ENCODE measurements at places on chromosomes 16 and 17.

- DNase-seq, result no peak
Observed at GRCh38 chr16:69644790-69645189, 79.0 kb downstream of the NFAT5 start.

- no peak for DNase-seq
Observed at GRCh38 chr16:15990902-15991301, 41.5 kb downstream of the ABCC1 start.

DNA sequence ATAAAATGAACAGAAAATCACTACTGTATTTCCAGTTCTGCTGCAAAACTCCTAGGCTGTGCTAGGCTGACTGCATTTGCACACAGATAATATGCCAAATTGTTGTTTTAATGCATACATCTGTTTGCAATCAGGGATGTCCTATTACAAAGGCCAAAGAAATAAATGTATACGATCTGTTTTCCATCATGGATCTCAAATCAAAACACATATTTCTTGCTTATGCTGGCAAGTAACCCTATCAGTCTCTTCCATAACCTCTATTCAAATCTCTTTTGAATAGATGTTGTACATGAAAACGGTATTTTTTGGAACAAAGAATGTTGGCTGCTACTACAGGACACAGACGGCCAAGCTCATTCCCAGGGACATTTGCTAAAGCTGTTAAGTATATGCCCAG lies 56.6 kb downstream of the DUSP14 start:
- no peak for DNase-seq

DNA sequence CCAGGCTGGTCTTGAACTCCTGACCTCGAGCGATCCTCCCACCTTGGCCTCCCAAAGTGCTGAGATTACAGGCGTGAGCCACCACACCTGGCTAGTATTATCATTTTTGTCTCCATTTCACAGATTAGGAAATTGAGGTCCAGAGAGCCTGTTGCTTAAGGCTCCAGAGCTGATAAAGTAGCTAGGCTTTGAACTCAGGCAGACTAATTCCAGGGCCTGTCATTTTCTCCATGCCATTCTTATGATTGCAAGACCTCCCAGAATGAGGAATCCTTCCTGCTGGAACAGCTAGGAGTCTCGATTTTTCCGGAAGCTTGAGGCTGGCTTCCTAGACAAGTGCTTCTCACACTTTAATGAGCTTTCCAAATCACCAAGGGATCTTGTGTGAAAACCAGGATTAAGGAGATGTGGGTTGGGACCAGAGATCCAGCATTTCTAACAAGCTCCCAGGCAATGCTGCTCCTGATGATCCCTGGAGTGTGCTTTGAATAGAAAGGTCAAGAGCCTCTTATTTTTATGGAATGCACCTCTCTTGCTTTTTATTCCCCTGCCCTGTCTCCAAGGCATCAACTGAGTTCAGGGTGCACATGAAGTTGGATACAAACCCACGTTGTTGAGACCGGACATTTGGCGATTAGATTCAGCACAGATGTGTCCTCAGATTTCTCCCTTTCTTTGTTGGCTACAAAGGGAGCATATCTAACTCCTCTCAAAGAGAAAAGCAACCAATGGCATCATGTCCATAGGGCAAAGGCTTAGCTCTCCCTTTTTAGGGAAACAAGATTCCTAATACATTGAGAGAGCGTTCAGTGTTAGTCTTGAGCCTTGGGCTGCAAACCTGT lies 40.3 kb upstream of the FAM20A start:
- no peak for DNase-seq

DNA sequence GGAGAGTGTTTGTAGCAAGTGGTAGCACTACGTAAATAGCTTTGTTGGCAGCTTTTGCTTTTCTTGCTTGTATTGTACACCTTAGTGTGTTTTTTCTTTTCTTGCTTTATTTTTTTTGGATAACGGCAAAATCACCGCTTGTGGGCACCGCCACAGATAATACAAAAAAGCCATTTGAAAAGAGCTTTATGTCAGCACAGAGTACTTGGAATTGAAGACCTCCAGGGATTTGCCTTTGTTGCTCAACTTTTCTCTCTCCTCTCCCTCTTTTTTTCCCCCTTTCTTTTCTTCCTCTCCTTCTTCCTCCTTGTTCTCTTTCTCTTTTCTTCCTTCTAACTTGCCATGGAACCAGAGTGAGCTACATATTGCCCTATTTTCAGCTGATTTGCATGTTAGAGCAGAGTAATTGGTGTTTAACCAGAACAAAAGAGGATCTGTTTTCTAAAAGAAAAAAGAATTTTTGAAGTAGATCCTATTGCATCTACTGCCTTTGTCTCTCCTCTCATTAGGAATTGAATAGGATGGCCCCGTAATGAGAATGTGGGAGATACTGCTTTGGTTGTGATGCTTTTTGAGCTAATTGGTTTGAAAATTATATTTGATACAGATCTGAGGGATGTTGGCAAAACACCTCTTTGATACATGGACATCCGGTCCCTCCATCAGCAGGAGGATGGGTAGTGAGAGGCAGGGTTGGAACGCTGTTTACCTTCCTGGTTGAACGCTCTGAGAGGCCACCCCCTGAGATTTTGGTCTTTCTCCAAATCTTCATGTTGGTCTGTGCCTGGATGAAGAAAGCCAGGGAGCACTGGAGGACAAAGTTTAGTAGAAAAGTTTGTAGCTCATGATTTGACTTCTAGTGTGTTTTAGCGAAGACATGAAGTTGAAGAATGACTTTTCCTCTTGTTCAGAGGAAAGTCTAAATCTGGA lies 85.6 kb downstream of the MSI2 start:
- DNase-seq, result no peak

- no peak for DNase-seq
Observed at GRCh38 chr16:84765616-84766580, 53.9 kb upstream of the CRISPLD2 start.

GRCh38 chr17:50350733-50351132 lies 4.8 kb downstream of the XYLT2 start:
- DNase-seq, result no peak

DNA sequence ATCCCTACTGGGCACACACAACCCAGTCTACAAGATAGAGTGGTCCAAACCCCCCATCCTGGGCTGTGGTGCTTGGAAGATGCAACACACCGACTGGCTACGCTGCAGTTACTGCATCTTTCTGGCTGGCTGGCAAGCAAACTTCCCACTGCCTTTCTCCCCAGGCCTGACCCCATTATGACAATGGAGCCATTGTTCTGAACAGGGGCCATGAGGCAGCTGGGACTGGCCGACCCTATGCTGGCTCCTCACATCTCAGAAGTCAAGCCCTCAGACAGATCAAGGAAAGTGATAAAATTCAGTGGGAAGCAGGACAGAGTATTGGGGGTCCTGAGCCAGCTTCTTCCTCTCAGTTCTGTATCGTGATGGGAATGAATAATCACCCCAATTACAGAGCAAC lies 364.1 kb upstream of the ASIC2 start:
- no peak for DNase-seq

GRCh38 chr17:46790216-46790615 lies 28.3 kb downstream of the WNT3 start:
- no peak for DNase-seq

GRCh38 chr16:2610781-2611498 lies 71.4 kb upstream of the KCTD5 start:
- DNase-seq, result no peak

DNA sequence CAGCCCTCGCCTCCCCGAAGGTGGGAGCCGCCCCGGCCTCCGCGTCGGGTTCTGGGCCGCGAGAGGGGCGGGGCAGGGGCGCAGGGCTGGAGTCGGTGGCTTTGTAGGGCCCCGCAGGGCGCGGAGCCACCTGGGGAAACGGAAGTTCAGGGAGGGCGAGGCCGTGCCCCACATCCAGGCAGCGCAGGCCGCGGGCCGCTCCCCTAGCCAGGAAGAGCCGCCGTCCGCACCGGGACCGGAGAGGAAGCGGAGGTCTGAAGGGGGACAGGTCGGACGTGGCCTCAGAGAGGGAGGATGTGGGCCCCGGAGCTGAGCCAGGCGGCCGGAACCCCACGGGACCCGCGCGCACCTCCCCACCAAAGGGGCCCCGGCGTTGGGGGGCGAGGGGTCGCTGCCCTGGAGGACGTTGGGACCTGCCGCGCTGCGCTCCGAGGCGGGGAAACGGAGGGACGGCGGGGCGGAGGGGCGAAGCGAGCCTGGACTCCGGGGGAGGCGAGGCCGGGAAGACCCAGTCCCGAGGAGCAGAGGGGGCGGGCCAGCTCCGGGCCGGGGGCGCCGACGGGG lies 482 bp upstream of the SLC16A3 start:
- DNase-seq, result no peak

- DNase-seq, result peak; percentile 50
Observed at GRCh38 chr17:1617620-1618174, 10.9 kb downstream of the SLC43A2 start.

- no peak for DNase-seq
Observed at GRCh38 chr17:33873201-33873617, 381.9 kb upstream of the CCL2 start.

DNA sequence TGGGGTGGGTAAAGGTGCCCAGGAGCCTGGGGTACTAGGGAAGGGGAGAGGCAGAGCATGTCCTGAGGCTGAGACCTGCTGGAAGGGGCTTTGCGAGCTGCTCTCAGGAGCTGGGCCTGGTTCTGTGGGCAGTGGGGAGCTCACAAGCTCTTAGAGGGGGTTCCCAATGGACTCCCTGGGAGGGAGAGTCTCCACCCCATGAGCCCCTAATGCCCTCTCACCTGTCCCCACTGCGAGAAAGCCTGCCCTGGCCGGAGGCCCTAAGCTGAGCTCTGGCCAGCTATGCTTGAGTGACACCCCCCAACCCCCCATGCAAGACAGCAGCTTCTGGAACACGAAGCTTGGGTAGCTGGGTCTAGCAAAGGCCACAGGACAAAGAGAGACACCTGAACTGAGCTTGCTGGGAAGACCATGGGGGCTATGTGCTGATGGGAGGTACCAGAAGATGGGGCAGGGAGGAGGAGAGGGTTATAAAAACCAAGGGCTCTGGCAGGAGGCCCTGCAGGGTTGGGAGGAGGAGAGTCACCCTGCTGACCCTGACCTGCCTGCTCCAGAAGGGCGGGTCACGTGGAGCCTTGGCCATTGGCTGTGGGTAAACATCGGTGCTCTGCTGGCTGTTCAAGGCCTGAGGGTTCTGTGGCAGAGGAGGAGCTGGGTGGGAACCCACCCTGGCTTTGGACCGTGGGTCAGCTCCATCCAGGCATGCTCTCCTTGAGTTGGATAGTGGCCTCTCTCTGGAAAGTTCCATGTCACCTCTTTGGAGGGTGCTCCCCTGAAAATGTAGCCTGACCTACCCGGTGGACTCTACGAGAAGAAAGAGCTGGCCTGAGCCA lies 106.7 kb downstream of the RAB11FIP4 start:
- no peak for DNase-seq

- DNase-seq, result no peak
Observed at GRCh38 chr16:88472069-88472468, 19.0 kb downstream of the ZFPM1 start.

GRCh38 chr17:59783221-59784047 lies 76.0 kb downstream of the VMP1 start:
- DNase-seq, result no peak

DNA sequence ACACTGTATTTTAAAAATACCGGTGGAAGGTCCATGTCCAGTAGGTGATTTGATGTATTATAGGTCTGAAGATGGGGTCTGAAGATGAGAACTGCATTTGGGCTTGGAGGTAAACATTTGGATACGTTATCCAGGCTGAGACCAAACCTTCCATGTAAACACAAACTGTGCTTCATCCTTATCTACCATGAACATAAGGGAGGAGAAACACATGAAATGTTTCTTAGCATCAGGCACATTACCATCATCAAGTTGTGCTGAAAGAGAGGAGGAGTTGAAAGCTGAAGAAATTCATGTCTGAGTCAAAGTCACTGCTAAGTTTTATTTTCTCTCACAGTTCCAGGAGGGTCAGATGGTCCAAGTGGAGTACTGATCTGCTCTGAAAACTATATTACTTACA lies 11.4 kb downstream of the SF3B3 start:
- DNase-seq, result no peak

GRCh38 chr17:32516940-32517701 lies 30.3 kb downstream of the CDK5R1 start:
- DNase-seq, result no peak

DNA sequence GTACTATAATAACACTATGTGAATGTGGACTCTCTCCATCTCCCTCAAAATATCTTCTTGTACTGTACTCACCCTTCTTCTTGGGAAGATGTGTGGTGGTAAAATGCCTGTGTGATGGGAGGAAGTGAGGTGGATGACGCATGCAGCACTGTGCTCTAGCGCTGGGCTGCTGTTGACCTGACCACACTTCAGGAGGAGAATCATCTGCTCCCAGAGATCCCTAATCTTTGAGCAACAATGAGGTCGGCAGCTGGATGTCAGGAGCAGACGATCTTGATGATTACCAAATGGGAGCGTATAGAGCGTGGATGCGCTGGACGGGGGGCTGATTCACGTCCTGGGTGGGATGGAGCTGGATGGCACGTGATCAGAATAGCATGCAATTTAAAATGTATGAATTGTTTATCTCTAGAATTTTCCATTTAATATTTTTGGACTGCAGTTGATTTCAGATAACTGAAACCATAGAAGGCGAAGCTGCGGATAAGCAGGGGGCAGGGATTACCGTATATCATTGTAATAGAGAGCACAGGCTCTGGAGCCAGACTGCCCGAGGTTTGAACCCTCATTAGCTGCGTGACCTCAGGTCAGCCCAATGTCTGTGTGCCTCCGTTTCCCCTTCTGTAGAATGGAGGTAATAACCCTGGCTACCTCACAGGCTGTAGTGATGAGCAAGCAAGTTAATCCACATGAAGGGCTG lies 23.7 kb upstream of the CYLD start:
- DNase-seq, result no peak

DNA sequence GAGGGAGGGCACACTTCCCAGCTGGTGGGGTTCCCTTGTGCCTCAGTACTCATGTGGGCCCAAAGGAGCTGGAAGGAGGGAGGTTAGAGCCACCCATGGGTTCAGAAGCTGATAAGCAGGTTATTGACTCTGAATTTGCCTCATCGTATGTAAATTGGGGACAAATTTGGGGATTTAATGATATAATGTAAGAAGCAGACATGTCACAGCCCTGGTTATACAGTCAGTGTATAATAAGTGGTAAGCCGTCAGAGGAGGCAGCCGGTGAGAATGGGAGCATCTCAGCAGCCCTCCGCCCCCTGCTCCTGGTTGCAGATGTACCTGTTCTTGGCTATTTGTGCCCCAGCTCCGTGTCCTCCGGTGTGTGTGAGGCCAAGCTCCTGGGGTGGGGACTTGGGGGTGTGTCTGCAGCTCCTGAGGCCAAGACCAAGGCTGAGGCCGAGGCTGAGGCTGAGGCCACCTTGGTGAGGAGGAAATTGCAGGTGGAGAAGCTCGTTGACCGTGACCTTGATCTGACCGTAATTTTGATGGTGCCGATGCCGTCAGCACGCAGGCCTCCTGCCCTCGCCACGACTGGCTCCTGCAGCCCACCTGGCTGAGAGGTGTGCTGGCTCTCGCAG lies 288.1 kb downstream of the SEC14L1 start:
- DNase-seq, result no peak

DNA sequence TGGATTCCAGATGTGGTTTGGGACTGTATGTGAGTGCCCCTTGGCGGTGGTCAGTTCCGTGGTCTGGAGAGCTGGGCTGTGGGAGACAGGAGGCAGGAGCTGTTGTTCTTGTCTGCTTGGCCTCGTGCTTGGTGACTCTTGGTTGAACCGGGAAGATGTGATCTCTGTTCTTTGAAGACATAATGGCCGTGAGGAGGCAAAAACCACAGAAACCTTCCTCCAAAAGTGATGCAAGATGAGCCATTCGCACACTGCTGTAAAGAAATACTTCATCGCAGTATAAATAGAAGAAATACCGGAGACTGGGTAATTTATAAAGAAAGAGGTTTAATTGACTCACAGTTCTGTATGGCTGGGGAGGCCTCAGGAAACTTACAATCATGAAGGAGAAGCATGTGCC lies 128.8 kb downstream of the RAP1GAP2 start:
- DNase-seq, result no peak

GRCh38 chr16:68084504-68085258 lies 489 bp upstream of the NFATC3 start:
- DNase-seq, result peak; percentile 67

All from NCI-H460 (cell line).